ENCODE measurements at places on chromosomes 2 and 18.
A peak's percentile ranks its signal among the peaks of the same experiment; 100 is the strongest.

GRCh38 chr2:31088504-31089195 is 49.6 kb downstream of the GALNT14 start:
- no peak for DNase-seq

DNA sequence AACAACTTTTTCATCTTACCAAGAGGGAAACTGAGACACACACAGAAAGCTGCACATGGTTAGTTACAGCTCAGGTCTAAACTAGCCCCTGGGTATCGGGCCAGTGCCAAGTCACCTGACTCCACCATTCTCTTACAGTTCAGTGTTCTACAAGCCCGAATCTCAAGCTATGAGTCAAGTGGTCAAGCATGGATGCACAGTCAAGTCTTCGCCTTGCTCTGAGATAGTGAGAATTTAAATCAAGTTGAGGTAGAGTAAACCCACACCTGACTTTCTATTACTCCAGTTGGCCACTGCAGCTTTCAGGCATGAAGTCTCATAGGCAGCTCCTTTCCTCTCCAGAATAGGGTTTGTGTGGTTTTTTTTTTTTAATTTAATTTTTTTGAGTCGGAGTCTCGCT is 34.5 kb upstream of the ARL5A start:
- DNase-seq = no peak

GRCh38 chr2:31531101-31531500 is 49.6 kb downstream of the SRD5A2 start:
- DNase-seq = no peak

GRCh38 chr2:232420463-232421188 is 14.0 kb downstream of the ALPG start:
- DNase-seq = peak; percentile 8

DNA sequence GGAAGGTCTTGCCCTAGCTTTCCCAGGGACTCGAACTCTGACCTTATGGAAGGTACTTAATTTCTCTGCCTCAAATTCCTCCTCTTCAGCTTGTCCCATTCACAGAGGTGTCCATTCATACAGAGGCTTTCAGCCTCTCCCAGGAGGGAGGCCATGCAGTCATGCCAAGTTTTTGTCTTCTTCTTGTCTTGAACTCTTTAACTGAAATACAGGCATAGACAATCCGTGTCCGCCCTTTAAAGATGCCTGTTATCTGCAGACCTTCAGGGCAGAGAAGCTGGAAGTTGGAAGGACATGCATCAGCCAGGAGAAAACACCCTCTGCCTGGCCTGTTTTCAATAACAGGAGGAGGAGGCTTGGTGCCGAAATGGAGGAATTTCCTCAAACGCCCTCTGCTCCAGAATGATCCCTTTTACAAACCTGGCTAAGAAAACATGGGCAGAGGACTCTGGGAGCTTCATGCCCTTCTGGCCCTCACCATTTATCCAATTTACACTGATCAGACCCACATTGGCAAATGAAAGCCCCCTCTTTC is 308.3 kb downstream of the MYCN start:
- no peak for DNase-seq
